ENCODE measurements at places on chromosomes 6 and 20. TPM values are rescaled to one million over a fixed set of nuclear protein-coding genes. Genes with fewer than 3 reads are reported as not detected.
A peak's percentile ranks its signal among the peaks of the same experiment; 100 is the strongest.

DNA sequence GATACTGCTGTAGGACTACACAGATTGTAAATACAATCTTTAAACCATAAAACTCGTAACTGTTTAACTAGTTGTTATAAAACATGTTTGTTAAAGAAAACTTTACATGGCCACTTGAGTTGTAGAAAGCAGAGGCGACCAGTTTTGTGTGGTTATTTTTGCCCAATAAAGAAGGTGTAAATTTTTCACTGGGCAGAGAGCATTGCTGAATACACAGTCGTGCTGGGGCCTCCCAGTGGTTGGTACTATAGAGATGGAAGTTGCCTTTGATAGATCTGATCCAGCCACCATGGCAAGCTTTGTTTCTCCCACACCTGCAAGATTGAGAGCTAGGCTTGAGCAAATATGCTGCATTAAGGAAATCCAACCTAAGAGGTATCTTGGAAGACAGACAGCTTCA lies 34.0 kb upstream of the YWHAB start:
- DNase-seq = no peak

- peak; percentile 52 for DNase-seq
Measured at GRCh38 chr6:27502508-27503435, 29.9 kb upstream of the ZNF184 start.

Gene TRIM10
- total RNA-seq = 5.4 TPM

- no peak for DNase-seq
Measured at GRCh38 chr6:134435814-134436280, 117.9 kb upstream of the SGK1 start.

Gene SLC22A7
- 0.37 TPM for total RNA-seq

Gene FAM162B
- total RNA-seq = 2.7 TPM

Gene PDSS2
- 17.7 TPM for total RNA-seq

DNA sequence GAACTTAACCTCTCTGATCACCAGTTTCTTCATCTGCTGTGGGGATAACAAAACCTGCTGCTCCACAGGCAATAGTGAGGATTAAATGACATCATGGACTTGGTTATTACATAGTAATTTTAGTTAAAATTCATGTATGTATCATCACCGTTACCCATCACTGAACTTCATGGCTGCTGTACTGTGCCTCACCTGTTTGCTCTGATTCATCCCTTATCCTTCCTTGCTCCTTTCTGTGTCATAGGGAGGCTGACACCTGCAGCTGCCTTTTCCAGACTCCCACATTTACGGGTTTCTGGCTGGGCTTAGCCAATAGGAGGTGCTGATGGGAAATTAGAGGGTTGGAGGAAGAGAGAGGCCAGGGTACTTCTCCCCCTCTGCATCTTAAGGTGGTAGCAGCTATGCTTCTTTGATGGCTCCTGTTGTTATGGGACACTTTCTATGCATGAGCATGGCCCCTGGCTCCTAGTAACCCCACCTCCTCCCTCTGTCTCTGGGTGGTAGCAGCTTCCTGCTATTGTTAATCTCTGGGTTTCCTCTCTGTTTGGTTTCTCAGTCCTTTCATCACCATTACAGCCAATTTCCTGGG lies 332.1 kb downstream of the DHX35 start:
- DNase-seq = no peak

DNA sequence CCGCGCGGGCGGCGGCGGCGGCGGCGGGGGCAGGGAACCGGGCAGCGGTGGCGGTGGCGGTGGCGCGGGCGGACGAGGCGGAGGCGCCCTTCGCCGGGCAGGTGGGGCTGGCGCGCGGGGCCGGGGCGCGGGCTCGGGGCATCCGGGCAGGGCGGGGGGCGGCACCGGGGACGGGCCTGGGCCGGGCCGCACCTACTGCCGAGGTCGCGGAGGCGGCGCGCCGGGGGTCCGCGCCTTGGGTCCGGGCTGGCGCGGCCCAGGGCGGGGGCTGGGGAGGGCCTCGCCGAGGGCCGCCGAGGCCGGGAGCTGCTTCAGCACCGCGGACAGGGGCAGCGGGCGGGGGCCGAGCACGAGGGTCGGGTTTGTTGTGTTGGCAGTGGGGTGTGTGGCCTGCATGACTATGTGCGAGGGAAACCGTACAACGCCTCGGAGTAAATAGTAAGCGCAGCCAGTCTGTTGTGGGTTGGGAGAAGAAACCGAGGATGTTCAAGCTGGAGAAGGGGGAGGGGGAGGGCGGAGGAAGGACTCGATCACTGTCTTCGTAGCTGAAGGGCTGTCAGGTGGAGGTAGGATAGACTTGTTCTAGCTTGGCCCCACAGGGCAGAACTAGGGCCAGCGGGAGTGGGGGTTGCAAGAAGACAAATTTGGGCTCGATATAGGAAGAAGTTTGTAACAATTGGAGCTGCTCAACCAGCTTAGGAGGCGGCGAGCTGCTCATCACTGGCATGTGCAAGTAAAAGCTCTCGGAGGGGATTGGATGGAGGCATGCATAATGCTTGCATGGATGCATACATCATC lies 593 bp downstream of the MMP24 start:
- DNase-seq = peak; percentile 28

Gene ZNF292
- 52.3 TPM for total RNA-seq

DNA sequence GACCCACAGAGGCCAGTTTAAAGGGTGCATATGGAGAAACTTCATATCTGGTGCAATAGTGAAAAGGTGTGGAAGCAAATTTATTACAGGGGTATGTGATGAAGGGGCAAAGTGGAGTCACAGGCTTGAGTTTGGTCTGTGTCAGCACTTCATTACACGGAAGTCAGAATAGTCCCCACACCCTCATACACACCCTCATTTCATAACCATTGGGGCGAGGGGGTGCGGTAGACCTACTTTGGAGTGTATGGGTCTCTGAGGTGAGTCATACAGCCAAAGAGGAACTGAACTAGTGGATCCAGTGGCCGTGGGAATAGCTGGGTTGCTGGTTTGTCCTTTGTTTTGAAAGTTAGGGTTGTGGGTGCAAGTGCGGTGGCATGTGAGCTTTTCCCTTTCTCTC lies 3.3 kb downstream of the TM9SF4 start:
- DNase-seq = no peak

Data from mucosa of gallbladder (tissue), 1 donor.